Endothelial cell of umbilical vein (primary cell): ENCODE measurements at places on chromosomes 1 and 21. TPM values are rescaled to one million over a fixed set of nuclear protein-coding genes. Genes with fewer than 3 reads are reported as not detected.

The AKR7A3 gene
- polyA plus RNA-seq = 0.50 and 0.51 TPM in 2 replicates

The ROR1 gene
- polyA plus RNA-seq = 2.4 and 2.6 TPM in 2 replicates

The PCBP3 gene
- polyA plus RNA-seq = 0.06 TPM in 1 of 2 replicates, not detected in the other

The S100A8 gene
- not detected in 2 replicates for polyA plus RNA-seq

The CAMK1G gene
- polyA plus RNA-seq = not detected in 2 replicates

The RAB7B gene
- polyA plus RNA-seq = 0.15 and 0.51 TPM in 2 replicates

The HCRTR1 gene
- 1.3 and 1.5 TPM in 2 replicates for polyA plus RNA-seq

The CTPS1 gene
- 19.2 and 24.9 TPM in 2 replicates for polyA plus RNA-seq

The SLC1A7 gene
- polyA plus RNA-seq = not detected in 2 replicates

The PDZK1 gene
- polyA plus RNA-seq = 0.03 and 0.11 TPM in 2 replicates
